ENCODE measurements at places on chromosomes 1 and 21.

- DNase-seq, result no peak
Observed at GRCh38 chr1:81594206-81594605, 206.5 kb upstream of the ADGRL2 start.

DNA sequence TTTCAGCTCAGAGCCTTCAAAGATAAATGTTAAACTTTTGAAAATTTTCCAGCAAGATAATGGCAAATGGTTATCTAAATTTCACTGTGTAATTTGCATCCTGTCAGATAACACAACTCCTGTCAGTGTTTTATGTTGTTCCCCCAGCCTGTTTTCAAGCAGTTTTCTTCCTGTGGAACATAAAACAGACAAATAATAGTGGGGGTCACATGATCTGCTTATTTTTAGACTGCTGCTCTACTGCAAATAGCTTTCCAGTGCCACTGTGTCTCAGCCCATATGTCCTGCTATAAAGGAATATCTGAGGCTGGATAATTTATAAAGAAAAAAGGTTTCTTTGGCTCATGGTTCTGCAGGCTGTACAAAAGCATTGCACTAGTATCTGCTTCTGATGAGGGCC lies 32.2 kb downstream of the FMO3 start:
- no peak for DNase-seq

DNA sequence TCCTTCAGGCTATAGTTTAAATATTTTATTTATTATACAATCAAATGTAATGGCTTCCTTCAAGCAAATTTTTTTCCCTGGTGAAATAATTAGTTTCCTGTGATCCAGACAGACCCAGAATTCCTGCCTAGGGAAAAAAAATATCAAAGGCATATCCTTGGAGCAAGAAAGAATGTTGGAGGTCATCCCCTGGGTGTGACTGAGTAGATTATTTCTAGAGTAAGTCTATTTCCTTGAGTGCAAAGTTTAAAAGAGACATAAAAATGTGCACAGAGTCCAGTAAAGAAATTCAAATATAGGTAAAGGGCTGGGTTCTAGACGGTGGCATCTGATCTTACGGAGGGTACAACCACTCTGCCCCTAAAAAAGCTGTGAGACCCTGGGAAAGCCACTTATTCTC lies 32.2 kb upstream of the SAMD13 start:
- no peak for DNase-seq

- DNase-seq, result no peak
Observed at GRCh38 chr1:235881930-235882700, 15.4 kb upstream of the LYST start.

DNA sequence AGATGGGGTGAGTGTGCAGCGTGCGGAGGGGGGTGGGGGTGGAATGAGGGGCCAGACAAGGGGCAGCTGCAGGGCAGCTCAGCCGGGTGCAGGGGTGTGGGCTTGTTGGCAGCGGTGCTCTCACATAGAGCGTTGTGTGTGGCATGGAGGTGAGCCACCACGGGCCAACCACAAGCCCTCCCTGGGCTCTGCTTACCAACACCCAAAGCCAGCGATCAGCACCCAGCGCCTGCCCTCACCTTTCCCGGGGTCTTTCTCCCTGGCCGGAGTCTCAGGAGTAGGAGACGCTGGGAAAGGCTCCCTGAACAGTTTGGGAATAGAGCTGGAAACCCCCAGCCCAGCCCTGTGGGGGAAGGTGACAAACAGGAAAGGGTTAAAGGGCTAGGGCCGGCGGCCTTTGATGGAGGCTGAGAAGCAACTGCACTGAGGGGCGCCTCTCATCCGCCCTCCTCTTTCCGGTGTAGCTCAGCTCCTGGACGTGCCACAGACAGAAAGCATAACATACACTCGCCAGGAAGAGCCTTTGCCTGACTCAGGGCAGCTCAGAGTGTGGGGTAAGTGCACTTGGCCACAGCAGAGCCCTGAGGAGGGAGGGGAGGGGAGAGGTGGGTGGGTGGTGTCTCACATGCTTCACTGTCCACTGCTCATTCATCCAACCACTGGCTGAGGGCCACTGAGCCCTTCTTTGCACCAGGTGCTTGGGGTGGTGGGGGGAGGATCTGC lies 577 bp downstream of the IKBKE start:
- no peak for DNase-seq

- DNase-seq, result no peak
Observed at GRCh38 chr1:44407430-44408211, 2.6 kb downstream of the RNF220 start.

DNA sequence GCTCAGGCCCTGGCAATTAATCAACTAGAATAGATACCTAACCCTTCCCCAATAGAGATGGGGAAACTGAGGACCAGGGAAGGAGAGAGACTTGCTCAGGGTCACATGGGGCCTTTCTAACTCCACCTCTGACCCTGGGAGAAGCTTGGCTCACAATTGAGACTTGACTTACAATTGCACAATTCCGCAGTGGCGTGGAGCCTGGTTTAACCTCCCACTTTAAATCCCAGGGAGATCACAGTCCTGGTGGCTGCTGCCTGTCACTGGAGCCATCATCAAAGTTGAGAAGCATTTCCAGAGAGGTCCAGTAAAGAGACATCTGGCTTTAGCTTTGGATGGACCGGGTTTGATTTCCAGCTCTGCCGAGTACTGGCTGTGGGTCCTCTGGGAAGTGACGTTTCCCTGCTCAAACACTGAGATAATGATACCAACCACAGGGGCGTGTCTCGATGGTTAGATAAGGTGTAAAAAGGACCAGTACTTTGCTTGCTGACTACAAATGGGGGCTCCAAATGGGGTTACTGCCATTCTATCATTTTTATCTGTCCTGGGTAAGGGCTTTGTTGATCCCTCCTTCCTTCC lies 39.3 kb downstream of the TRIM62 start:
- DNase-seq, result no peak

- DNase-seq, result no peak
Observed at GRCh38 chr1:115726161-115726560, 42.4 kb downstream of the CASQ2 start.

DNA sequence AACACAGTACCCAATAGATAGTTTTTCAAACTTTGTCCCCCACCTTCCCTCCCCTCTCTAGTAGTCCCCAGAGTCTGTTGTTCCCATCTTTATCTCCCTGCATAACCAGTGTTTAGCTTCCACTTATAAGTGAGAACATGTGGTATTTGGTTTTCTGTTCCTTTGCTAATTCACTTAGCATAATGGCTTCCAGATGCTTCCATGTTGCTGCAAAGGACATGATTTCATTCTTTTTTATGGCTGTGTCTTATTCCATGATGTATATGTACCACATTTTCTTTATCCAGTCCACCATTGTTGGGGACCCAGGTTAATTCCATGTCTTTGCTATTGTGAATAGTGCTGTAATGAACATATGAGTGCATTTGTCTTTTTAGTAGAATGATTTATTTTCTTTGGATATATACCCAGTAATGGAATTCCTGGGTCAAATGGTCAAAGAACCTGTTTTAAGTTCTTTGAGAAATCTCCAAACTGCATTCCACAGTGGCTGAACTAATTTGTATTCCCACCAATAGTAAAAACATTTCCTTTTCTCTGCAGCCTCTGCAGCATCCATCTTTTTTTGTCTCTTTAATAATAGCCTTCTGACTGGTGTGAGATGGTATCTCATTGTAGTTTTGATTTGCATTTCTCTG lies 126.0 kb downstream of the AK5 start:
- no peak for DNase-seq

DNA sequence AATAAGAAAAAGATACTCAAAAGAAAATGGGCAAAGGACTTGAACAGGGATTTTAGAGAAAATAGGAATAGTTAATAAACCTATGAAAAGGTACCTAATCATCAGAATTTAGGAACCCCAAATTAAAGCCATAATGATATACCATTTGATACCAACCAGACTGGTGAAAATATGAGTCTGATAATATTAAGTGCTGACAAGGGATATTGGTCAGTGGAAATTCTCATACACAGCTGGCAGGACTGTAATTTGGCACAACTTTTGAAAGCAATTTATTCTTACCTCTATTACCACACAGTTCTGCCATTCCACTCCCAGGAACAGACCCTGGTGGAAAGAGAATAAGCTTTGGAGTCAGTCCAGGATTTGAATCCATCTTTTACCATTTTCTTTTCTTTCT lies 111.3 kb downstream of the KIF26B start:
- DNase-seq, result no peak

GRCh38 chr1:236767276-236767675 lies 27.8 kb upstream of the MTR start:
- no peak for DNase-seq

DNA sequence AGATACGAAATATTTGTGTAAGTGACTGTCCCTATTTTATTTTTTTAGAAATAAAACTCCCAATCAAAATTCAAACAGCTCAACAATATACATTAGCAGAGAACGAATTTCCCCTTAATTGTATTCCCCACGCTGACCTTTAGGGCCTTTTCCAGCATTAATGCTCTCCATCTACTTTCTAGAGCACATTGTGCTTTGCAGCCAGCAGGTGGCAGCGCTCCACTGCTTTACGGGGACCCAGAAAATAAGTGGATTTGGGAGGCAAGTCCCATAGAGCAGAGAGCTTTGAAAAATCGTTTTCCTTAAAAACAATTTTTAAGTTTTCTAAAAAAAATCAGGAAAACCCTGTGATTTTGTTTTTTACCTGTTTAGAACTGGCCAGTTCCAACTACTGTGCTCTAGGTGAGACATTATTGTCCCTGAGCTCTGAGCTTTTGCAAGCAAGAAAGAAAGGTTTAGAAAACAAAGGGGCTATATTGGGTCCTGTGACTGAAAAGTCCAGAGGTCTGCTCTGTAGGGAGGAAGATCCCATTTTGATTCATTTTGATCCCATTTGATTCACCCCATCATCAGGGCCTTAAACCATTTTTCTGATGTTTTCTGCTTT lies 144.4 kb upstream of the ZNF644 start:
- DNase-seq, result peak; percentile 11

GRCh38 chr21:29669416-29669815 lies 270.4 kb downstream of the GRIK1 start:
- no peak for DNase-seq

GRCh38 chr1:116150368-116150767 lies 39.2 kb downstream of the MAB21L3 start:
- DNase-seq, result no peak

DNA sequence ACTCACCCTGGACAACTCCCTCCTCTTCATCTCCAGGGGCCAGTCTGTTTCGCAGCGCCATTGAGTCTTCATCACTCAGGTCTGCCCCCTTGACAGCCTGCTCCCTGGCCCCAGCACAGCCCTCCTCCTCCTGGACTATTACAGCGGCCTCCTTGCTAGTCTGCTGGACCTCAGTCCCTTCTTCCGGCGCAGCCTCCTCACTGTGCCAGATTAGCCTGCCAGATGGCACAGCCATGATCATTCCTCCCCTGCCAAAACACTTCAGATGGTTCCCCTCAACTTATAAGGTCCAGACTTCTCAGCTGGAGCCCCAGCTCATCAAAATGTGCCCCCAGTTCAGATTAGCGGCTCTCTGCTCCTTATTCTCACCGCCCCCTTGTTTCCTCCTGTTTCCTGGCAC lies 7.0 kb upstream of the CELSR2 start:
- DNase-seq, result no peak

DNA sequence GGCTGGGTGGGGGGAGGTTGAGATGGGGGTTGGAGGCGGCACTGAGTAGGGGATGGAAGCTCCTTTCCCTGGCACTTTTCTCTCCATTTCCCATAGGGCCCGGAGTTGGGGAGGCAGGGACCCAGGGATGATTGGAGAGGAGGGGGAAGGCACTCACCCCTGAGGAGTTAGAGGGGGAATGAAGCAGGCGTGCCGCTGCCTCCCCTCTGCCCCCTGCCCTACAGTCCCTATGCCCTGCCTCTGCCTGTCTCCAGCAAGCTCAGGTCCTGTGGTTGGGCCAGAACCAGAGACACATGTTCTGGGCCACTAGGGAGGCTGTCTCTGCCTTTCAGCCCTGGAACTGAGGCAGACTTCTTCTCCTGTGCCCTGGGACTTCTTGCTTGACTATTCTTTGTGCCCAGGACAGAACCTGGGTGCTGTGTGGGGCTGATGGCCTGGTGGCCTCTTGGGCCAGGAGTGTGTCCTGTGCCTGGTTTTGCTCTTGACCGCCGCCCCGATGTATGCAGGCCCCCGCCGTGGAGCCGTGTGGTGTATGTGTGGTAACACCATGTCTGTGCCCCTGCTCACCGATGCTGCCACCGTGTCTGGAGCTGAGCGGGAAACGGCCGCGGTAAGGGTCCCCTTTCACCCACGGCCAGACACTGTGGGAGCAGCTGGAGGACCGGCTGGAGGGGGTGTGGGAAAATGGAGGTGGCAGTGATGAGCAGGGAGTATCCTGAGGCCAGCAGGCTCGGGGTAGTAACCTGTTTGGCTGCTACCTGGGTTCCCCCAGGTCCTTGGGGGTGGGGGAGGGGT lies 1.4 kb downstream of the LYPLA2 start:
- DNase-seq, result no peak

DNA sequence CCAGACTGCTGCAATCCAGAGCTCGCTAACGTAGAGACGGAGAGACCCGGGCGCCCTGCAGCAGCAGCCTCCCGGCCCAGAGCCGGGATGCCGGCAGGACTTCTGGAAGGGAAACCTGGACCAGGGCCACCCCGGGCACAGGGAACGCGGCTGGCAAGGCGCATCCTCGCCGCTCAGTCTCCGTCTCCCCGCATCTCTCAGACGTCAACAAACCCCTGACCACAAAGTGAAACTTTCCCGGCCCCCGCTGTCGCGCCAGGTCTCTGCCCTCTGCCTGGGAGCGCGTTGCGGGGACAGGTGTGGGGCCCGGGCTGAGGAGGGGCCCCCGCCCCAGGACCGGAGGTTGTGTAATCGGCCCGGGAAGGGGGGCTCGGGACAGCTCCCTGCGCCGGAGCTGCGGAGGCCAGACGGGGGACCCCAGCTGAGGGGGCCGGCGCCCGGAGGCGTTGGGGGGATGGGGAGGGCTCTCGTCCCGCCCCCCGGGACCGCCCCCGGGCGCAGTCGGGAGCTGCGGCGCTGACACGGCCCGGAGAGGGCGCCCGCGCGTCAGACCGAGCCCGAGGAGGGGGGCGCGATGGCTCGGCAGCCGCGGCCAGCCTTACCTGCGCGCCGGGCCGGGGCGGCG lies 116.6 kb upstream of the HIVEP3 start:
- DNase-seq, result no peak

DNA sequence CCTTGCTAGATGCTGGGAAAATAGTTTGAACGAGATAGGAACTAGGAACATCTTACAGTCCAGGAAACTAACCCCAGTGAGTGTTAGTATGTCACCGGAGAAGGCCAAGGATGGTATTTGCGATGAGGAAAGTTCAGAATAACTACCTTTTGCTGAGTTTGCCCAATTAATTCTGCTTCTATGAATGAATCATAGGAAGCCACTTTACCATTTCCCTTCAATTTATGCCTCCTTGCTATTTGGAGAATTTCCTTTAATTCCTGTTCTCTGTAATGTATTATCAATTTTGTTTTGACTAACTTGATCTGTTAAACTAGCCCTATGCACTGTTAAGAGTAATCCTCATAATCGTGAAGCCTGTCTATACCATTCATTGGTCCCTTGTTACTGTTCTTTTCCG lies 40.7 kb upstream of the HLX start:
- DNase-seq, result no peak

- no peak for DNase-seq
Observed at GRCh38 chr1:99017655-99018054, 13.0 kb upstream of the PLPPR5 start.

- DNase-seq, result no peak
Observed at GRCh38 chr21:44427241-44428120, 27.8 kb upstream of the LRRC3 start.

Data from AG09309 (cell line).